ENCODE measurements at places on chromosomes 12 and 14.

DNA sequence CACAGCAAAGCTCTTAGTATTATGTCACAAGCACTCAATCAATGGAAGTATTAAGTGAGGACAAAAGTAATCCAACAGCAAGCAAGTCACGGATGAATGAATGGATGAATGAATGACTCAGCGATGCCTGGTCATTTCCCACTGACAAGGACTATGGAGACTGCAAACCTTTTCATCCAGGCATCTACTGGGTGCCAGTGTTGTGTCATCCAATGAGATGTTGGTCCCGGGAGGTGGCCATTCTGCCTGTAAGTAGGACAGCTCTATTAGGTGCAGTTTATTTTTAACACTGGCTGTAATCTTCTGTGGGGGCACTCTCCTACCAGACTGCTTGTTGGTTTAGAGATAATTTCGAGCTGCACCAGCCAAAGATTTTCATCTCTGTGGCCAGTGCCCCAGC, 39.4 kb downstream of the STAB2 start:
- no peak for DNase-seq

DNA sequence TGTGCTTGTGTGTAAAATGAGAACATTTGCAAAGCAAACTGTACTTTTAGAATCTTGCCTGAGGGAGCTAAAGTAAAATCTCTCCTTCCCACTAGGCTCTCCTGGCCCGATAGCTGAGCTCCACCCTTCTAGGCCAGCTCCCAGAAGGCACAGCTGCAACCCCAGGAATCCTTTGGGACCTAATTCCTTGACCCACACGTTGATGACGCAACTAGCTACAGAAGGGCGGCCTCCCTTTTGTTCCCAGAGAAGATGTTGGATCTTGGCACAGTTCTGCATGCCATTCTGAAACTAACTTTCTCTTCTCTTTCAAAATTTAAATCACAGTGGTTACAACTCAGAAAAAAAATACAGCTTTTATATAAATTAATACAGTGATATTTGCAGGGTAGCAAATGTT, 268.1 kb downstream of the EGLN3 start:
- DNase-seq, result no peak

- DNase-seq, result no peak
These were observed 36.3 kb downstream of the LIMA1 start for GRCh38 chr12:50246873-50247612.

GRCh38 chr12:126506426-126507182, 1441.4 kb downstream of the AACS start:
- no peak for DNase-seq

- DNase-seq, result no peak
These were observed 1.2 kb downstream of the SRSF9 start for GRCh38 chr12:120468325-120468820.

- no peak for DNase-seq
These were observed 5.2 kb upstream of the VRK1 start for GRCh38 chr14:96792003-96792402.

- no peak for DNase-seq
These were observed 126.9 kb upstream of the KRAS start for GRCh38 chr12:25377469-25378177.

DNA sequence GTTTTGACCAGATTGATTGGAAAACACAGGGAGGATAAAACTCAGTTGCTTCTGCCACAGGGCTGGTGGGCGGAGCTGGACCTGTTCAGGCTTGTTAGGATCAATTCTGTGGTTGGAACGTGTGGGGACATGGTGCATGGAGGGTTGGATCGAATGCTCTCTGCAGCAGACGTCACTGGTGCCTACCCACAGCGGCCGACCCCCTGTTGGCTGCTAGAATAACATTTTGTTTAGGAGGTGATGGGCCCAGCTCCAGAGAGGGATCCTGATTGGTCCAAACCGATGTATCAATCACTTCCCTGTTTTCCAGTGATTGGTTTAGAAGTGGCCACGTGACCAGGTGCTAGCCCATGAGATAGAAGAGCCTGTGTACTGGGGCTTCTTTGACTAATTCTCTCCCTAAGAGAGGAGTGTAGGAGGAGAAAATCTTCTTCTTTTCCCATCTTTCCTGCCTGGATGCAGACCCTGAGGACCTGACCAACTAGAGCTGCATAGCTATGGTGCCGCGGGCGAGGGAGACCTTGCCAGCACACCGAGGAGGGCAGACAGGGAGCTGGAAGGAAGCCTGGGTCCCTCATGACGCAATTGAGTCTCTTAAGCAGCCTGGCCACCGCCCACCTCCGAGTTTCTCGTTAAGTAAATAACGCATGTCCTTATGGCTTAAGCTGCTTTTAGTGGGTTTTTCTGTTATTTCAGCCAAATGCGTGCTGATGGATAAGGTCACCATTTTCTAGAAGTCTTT, 163.5 kb downstream of the AACS start:
- DNase-seq, result no peak

GRCh38 chr12:14664434-14665023, 31.9 kb downstream of the GUCY2C start:
- no peak for DNase-seq

DNA sequence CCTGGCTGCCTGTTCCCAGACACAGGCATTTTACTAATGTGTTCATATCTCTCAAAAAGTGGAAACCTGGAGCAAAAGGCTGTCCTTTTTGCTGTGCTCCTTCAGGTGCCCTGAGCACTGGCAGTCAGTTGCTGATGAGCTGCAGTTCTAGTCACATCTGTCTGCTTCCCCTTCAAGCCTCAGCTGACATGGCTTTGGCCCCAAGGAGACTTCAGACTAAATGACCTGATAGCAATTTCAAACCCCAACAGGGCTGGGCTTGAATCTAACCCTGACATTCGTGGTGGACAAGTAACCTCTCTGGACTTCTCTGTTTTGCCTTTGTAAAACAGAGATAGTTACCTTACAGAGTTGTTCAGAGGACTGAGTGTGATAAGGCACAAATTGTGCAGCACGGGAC, 5.7 kb downstream of the SERPINA9 start:
- DNase-seq, result no peak

DNA sequence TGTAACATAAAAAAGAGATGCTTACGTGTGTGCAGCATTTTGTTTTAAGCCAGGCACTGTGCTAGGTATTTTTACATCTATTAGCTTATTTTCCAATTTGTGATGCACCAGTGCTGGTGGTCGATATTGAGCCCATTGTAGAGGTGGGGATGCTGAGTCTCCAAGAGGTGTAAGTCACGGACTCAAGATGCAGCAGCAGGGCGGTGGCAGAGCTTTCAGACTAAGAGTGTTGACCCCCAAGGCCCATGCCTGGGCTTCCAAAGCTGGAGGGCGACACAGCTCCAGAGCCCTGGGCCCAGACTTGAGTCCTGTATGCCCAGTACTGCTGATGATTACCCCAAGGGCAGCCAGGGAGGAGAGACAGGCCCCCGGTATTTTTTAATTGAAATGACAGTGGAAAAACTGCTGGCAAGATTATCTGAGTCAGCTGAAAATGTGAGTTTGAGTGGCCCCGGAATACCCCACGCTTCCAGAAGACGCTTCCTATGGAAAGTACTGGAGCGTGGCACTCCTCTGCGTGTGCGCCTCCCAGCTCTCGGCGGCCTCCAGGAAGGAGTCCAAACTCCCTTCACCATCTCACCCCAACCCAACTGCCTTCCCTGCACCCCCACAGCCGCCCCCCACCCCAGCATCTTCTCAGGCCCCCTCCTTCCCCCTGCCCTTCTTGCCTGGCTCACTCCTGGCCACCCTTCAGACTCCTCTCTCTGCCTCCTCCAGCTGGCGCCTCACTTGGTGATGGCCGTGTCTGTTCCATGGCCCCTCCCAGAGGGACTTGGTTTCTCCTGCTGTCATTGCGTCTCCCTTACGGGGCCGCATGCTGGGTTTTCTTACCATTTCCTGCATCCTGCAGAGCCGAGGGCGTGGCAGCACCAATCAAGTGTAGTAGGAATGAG, 40.7 kb downstream of the ELK3 start:
- DNase-seq, result no peak

GRCh38 chr12:44317651-44318126, 481.8 kb downstream of the TMEM117 start:
- DNase-seq, result no peak

- DNase-seq, result no peak
These were observed 11.8 kb upstream of the PLEKHG3 start for GRCh38 chr14:64692189-64692985.

- DNase-seq, result no peak
These were observed 183.4 kb downstream of the KIF26A start for GRCh38 chr14:104321802-104322130.

GRCh38 chr14:68894802-68895703, 84.0 kb downstream of the ACTN1 start:
- DNase-seq, result peak; percentile 16

Data from caudate nucleus (tissue), 63 donors.